ENCODE measurements at places on chromosomes 16 and 17. TPM values are rescaled to one million over a fixed set of nuclear protein-coding genes. Genes with fewer than 3 reads are reported as not detected.
A peak's percentile ranks its signal among the peaks of the same experiment; 100 is the strongest.

MPV17L gene
- 7.8 TPM for total RNA-seq

MRPS7 gene
- 36.0 TPM for total RNA-seq

OTOP2 gene
- total RNA-seq, result 0.28 TPM

DNA sequence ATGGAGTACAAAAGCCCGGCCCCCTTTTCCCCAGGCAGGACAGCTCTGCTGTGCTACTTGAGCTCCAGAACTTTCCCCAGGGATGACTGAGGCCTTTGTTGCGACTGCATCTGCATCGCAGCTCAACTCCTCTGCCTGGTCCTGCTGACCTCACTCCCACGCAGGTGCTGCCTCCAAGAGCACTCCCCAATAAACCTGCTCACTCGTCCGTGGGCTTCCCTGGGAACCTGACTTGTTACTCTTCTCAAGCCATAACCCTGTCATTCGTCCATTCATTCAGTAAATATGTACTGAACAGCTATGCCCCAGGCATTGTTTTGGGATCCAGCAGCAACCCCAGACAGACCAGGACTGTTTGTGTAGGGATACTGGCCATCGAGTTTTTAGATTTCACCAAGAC is 11.6 kb upstream of the RMI2 start:
- peak; percentile 71 for DNase-seq

GRCh38 chr16:89217388-89218191 is at the start of gene ZNF778:
TSS of gene ZNF778 (plus strand) at chr16:89217703. CDS start at chr16:89221128, 3,425 bp downstream.
- DNase-seq, result peak; percentile 84

- DNase-seq, result peak; percentile 59
Measured at GRCh38 chr17:49031965-49032928, 35.1 kb downstream of the IGF2BP1 start.

ALOXE3 gene
- total RNA-seq, result 27.6 TPM

GRCh38 chr16:24652209-24652712 is 77.2 kb upstream of the TNRC6A start:
- no peak for DNase-seq

DNA sequence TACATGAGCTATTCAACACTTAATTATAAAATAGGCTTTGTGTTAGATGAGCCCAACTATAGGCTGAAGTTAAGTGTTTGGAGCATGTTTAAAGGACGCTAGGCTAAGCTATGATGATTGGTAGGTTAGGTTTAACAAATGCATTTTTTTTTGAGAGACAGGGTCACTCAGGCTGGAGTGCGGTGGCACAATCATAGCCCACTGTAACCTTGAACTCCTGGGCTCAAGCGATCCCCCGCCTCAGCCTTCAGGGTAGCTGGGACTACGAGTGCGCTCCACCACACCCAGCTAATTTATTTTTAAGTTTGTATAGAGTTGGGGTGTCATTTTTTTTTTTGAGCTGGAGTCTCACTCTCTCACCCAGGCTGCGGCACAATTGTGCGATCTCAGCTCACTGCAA is 19.3 kb upstream of the GPRC5C start:
- no peak for DNase-seq

GRCh38 chr16:22189473-22190080 is 16.5 kb upstream of the EEF2K start:
- DNase-seq, result no peak

TBC1D3E gene
- total RNA-seq, result not detected

GRCh38 chr16:89764711-89765201 is 43.4 kb downstream of the ZNF276 start:
- DNase-seq, result no peak

- no peak for DNase-seq
Measured at GRCh38 chr17:6196355-6196754, 126.2 kb downstream of the WSCD1 start.

- DNase-seq, result no peak
Measured at GRCh38 chr17:41415833-41416335, 8.5 kb downstream of the KRT37 start.

CES4A gene
- total RNA-seq, result 2.7 TPM

DNA sequence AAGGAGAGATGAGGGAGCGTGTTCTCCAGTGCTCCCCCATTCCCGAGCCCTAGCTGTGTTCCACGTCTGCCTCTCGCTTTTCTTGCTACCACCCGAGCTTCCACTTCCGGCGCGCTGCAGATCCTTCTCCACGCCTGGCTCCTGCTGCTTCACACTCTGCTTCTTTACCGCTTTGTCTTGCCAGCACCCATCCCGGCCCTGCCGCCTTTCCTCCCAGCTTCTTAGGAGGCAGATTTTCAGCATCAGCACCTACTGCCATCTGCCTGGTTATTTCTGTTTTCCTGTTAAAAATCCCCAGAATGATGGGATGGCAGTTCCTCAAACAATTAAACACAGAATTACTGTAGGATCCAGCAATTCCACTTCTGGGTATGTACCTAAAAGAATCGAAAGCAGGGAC is 64.7 kb downstream of the ELAC2 start:
- DNase-seq, result no peak

DNA sequence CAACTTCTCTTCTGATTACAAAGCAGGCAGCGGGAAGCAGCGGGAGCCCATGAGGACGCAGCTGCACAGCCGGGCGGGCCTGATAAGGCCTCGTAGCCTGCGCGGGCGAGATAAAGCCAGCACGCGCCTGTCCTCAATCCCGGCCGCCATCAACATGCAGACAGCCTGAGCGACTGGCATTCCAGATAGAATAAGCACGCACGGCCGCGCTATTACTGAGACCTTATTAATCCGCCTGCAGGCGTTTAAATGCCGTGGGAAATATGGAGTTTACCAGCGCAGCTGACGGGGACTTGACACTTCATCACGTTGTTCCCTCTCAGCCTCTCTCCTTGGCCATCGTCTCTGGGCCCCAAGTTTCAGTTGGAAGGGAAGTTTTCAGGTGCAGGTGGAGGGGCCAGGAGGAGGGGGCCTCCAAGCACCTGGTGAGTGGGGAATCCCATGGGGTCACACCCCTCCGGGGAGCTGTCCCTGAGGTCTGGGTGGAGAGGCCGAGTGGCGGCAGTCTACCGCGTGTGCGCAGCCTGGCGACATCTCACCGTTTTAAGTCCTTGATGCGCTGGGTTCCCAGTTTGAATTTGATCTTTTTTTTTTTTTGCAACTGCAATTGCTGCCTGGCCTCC is 27.3 kb upstream of the CBFA2T3 start:
- no peak for DNase-seq

DNA sequence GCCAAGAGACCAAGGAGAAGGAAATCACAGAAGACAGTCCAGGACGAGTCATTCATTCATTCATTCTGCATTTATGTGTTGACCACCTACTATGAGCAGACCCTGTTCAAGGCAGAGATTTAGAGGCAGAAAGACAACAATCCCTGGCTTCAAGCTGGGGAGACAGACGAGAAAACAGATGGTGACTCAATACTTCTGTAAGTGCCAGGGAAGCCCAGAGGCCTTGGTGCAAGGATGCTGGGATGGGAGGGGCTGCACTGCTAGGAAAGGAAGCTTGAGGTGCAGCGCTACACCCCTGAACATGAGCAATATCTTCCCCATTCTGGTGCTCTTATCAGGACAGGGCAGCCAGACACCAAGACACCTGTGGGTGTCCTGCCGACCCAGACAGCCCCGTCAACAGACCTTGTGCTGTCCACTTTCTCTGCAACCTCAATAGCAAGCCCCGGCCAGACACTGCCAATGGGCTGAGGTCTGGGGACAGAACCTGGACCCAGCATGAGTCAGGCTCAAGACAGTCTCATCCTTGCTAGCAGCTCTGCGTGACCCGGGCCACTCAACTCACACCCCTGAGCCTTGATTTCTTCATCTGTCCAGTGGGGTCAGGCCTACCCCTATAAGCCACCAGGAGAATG is 163.5 kb downstream of the COPRS start:
- DNase-seq, result no peak

DNA sequence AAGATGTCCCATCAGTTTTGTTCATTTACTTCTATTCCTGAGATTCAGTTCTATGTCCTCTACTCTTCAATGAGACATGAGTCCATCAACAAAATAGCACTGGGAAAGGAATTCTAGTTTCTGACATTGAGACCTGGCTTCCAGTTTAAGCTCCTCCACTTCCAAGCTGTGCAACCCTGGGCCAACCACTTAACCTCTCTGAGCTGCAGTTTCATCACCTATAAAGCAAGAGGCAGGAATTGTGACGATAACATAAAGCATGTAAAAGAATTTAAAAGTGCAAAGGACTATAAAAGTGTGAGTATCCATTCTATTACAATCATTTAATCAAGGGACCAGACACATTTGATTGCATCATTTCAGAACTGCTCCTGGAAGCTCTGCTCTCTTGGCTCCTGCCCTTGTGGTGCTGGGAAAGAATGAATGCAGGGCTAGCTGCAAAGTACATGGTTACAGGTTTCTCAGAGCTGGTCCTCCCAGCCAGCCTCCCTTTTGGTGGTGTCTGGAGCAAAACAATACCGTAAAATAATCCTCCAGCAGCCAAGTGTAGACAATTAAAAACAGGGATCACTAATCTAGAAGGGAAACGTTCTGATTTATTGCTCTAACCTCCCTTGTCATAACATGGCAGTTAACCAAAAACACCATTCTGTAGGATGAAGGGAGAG is 113.9 kb downstream of the VPS53 start:
- no peak for DNase-seq

DNA sequence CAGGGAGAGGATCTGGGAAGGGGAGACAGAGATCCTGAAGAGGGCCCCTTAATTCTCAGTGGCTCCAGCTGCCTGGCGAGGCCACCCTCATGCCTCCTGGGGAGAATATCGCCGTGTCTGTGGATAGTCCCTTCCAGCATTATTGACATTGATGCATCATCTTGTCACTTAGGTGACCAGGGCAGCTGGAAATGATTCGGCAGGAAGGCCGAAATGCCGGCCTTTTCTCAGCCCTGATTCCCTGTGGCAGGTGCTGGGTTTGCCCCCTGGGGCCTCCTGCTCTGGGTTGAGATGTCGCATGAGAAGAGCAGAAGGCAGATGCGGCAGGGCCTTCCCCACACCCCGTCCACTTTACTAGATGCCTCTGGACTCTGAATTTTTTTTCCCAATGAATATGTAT is 89.5 kb downstream of the RAP1GAP2 start:
- DNase-seq, result no peak

GRCh38 chr17:68199837-68200688 is 47.8 kb upstream of the AMZ2 start:
- no peak for DNase-seq

SOX9 gene
- 81.9 TPM for total RNA-seq

PIK3R5 gene
- total RNA-seq, result not detected

DNA sequence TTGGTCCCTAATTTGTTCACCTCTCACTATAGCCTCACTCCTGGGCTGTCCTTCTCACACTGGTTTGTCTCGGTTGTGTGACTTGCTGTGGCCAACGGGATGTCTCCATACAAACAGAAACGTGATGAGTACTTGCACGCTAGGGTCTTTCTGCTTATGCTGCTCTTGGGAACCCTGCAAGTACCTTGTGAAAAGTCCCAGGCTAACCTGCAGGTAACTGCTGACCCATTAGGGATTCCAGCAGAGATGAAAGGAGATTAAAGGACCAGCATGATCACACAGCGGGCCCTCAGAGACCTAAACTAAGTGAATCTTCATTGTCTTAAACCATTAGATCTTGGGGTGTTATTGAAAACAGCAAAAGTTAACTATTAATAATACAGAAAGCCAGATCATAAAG is 562.8 kb upstream of the GOT2 start:
- DNase-seq, result no peak

DNA sequence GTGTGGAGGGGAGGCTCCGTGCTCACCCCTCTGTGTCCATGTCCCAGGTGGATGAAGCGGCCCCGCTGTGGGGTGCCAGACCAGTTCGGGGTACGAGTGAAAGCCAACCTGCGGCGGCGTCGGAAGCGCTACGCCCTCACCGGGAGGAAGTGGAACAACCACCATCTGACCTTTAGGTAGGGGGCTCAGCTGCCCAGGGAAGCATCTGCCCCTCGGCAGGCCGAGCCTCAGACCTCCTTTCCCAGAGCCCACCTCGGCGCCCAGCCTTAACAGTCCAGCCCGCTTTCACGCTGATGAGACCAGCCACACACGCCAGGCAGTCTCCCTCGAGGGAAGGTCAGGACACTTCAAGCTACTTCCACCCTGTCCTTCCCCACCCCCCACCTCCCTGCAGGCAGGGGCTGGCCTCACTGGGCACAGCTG is 12.7 kb downstream of the MMP15 start:
- no peak for DNase-seq

DNA sequence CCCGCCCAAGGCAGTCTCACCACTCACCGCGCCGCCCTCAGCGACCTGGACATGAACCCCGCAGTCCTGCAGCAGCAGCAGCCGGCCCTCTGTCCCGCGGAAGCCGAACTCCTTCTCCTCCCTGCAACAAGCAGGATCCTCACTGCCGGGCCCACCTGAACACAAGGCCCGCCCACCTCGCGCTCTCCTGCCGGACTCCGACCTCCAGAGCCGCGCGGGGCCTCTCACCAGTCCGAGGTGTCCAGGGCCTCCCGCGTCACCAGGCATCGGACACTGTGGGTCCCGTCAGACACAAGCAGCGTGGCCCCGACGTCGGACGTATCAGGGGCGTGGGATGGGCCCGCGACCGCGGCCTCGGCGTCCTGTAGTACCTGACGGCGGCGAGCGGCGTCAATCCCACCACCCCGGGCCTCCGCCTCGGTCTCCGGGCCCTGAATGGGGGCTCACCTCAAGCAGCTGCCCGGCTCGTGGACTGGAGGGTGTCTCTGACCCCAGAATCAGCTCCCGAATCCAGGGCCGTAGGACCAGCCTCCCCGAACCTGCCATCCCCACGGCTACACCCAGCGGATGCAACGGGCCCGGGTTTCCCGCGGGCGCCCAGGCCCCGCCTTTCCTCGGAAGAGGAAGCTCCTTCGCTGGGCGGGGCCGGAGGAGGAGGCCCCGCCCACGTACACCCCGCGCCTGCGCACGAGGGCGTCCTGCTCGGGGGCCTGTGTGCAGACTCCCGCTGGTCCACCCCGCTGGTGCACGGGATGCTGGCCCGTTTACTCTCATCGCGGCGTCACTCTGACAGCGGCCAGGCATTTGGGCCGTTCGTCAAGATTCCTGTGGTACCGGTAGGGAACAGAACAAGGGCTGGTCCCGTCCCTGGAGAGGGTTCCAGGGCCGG is at the start of gene ACD:
Gene ACD, minus strand, starts transcription at position 586 of the 889 bp plus-strand sequence. Its CDS starts 40 bp downstream, at position 546.
- peak; percentile 93 for DNase-seq

- no peak for DNase-seq
Measured at GRCh38 chr16:71179569-71179968, 51.0 kb downstream of the HYDIN start.

KRT28 gene
- not detected for total RNA-seq

DNA sequence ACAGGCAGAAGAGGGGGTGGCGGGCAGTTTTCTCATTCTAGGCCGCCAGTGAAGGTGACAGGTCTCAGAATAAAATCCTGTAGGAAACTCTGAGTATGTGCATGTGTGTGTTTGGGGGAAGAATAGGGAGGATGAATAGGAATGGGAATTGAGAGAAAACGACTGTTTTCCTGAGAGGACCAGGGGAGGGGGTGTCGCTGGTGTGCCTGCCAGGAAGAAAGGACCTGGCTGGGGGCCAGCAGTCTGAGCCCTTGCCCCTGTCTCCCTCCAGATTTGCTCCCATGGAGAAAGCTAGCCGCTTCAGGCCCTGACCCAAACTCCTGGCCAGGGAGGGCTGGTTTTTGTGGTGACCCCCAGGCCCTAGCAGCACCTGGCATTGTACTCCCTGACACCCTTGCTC is 14.4 kb downstream of the C17orf50 start:
- DNase-seq, result no peak

- no peak for DNase-seq
Measured at GRCh38 chr17:10144982-10145381, 53.4 kb downstream of the GAS7 start.

ITGAD gene
- total RNA-seq, result not detected

KRT25 gene
- total RNA-seq, result not detected
